Activated gamma-delta T cell treated with Interleukin-2 at 50 U/mL for 16 hours (primary cell): ENCODE measurements at places on chromosomes 2 and 18.

GRCh38 chr18:50842846-50843245 lies 23.0 kb upstream of the MRO start:
- no peak for DNase-seq

- DNase-seq: no peak
Measured at GRCh38 chr18:61865466-61866175, 27.2 kb downstream of the RNF152 start.

- DNase-seq: no peak
Measured at GRCh38 chr2:216557413-216557812, 58.8 kb downstream of the RPL37A start.

DNA sequence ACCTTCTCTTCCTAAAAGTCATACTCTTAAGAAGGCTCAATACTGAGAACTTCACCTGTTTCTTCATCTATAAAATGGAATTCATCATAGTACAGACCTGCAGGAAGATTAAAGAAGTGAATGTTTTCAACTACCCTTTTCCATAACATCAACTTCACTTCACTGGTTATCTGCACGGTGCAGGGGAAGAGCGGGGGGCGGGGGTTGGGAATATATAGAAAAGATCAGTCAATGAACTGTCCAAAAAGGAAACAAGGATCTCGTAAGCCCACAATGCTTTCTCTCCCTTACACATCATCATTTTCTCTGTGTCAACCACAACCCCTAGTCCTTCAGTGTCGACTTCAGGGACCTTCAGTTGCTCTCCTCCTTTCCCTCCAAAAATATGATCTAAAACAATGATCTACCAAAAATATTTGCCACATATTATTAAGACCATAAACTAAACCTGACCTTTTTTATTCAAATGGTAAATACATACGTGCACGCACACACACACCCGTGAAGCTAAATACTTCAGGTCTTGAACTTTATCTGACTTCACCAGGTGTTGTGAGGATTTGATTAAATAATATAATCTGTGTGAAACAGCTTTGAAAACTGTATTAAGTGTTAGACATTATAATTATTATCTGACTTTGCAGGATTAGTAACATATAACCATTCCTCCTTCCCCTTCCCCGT lies 4.9 kb downstream of the MBOAT2 start:
- DNase-seq: no peak

DNA sequence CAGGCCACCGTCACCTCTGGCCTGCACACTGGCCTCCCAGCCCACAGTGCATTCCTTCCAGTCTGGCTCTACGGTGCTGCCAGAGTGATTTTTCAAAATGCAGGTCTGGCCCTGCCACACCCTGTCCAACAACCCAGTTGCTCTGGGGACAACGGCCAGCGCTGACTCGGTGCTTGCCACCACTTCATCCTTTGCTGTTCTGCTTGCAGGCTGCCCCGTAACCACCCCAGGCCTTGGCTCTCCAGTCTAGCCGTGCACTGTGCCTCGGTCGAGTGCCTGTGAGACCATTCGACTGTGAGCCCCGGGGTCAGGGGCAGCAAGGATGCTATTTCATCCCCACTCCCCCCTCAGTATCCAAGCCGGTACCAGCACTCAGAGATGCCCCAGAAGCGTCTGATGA lies 262.6 kb downstream of the KLHL29 start:
- DNase-seq: no peak

DNA sequence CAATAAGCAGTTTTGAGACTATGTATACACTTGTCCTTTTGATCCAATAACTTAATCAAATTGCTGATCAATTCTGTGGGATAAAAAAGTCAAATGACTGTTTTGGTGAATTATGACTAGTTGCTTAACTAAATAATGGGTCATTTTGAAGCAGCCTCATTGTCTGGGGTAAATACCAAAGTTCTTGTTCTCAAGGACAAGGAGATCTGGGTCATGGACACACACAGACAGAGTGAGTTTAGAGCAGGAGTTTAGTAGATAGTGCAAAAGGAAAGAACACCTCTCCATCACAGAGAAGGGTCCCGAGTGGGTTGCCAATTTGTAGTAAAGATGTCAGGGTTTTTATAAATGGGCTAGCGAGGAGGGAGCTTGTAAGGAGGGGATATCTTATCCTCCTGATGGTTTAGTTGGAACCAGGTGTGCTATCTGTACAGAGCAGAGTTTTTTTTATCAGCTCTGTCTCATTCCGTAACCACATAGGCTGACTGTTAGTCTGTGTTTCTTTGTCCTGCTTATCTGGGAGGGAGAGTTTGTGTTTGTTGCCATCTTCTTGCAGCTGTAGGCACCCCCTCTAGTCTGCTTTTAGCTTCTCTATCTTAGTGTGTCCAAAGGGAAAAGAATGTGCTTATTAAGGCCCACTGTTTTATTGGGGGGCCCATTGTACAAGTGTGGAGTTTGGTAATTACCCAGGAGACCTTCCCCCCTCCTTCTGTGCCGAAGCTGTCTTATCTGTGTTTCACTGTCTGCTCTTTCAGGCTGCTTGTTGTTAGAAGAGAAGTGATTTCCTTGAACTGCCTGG lies 48.7 kb upstream of the C1GALT1C1L start:
- no peak for DNase-seq

DNA sequence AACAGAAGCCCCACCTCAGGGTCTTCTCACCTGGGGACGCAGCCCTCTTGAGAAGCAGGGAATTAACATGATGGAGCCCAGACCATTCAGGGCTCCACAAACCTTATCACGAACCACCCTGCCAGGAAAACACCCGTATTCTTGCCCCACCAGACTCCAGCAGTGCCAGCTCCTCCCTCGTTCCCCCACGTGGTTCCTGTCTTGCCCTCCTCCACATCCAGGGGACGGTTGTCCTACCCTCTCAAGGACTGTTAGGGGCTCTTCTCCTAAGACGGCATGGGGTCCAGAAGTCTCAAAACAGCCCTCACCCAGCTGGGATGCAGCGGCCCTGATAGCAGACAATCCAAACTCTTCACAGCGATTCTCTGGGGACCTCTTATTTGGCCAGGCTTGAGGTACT lies 372.2 kb upstream of the HS6ST1 start:
- DNase-seq: no peak

- DNase-seq: no peak
Measured at GRCh38 chr2:95392730-95393455, 9.6 kb upstream of the FAHD2A start.

DNA sequence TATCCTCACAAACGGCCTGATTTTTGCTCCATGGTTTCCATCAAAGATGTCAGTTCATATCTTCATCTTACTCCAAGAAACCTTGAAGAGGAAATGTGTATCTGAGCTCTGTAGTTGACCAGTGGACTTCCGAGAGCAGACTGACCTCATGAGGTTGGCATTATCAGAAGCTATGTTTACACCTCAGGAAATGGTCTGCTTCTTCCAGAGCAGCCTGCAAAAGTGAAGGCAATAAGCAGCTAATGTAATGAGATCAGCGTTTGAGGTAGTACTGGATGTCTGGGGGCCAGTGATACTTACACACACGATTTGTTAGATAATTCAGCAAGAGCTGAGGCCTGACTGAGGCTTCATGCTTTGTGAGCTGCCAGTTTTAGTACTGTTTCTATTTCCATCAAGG lies 189.7 kb downstream of the LRRTM1 start:
- no peak for DNase-seq

DNA sequence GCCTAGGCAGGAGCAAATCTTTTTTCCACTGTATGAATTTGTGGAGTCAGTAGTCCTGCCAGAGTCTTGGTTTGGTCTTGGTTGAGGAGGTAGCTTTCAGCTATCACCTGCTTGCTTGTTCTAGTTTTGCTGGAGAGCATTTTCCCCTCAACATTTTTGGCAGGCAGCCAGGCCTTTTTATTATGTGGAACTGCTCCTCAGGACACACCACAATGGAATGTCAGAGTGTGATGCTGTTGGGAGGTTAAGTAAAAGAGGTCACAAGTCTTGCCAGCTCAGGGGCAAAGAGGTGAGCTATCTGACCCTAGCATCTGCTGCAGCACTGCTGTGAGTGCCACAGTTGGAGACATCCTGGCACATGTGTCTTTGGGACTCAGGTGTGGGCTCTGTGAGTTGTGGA lies 258.0 kb downstream of the CNTNAP5 start:
- no peak for DNase-seq

GRCh38 chr2:191804766-191805165 lies 42.1 kb downstream of the CAVIN2 start:
- no peak for DNase-seq

DNA sequence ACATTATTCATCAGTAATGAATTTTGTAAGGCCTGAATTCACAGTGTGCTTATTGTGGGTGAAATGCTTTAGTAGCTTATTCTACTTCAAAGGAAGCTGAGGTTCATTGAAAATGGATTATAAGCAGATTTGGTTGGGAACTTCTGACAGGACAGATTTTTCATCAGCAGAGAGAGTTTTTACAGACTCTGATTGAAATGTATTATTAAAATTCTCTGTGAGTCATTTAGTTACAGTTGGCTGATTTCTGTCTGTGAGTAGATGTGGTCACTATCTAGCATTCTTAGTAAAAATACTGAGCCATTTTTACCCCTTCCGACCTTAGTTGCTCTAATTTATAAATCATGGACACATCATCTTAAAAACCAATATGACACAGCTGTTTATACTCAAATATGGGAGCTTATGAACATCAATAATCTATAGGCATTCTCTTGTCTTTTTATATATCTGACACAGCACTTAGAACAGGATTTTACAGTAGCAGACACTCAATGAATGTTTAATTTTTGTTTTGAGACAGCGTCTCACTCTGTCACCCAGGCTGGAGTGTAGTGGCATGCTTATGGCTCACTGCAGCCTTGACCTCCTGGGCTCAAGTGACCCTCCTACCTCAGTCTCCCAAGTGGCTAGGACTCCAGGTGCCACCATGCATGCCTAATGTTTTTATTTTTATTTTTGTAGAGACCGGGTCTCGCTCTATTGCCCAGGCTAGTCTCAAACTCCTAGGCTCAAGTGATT lies 239.6 kb downstream of the BABAM2 start:
- no peak for DNase-seq

DNA sequence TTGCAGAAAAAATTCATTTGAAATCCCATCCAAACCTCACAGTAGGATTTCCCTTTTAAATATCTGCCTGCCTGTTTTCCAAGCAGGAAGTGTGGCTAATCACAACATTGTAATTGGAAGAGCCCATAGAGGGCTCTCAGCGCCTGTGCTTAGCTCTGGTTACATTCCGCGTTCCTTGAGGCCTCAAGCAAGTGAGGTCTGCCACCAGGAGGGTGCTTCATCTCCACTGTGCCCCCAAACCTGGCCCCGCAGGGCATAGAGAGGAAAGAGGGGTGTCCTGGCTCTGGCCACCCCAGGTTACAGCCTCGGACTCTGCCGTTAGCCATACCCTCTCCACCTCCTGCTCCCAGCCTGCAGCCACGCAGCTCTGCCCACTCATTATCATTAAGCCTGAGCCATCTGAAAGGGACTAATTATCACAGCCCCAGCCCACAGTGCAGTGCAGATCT lies 214.8 kb downstream of the SP3 start:
- no peak for DNase-seq

- no peak for DNase-seq
Measured at GRCh38 chr2:239833269-239834109, 191.7 kb downstream of the NDUFA10 start.

- DNase-seq: no peak
Measured at GRCh38 chr2:232873909-232874641, 4.0 kb downstream of the SNORC start.

GRCh38 chr2:157264099-157264498 lies 6.6 kb downstream of the GALNT5 start:
- no peak for DNase-seq

GRCh38 chr2:201254081-201254730 lies 6.1 kb upstream of the CASP8 start:
- no peak for DNase-seq

DNA sequence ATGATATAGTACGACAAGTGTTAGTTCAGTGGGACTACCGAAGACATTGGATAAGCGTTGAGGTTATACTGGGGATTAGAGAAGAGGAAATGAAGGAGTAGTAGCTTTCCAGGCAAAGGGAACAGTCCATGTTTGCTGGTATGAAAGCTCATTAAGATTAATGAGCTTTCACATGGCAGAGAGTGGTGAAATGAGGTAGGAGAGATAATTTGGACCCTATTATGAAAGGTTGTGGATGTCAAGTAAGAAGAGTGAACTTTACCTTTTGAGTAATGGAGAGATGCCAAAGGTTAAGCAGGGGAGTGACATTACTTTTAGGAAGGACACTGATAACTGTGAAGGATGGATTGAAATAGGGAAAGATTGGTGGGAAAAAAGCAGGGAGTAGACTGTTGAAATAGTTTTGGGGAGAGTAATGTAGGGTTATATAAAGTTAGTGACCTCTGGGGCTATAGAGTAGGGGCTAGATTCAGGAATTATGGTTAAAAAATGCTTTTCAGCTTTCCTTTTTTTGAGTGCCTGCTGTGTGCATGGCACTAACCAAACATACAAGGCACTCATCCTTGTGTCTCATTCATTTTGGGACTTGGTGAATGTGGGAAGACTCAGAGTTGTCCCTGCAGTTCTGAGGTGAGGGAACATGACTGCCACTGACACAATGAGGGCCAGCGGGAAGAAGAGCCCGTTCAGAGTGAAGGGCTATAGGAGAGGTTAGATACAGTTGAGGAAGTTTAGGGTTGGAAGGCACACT lies 87.2 kb upstream of the STON1 start:
- DNase-seq: no peak

GRCh38 chr2:227394401-227394800 lies 6.7 kb upstream of the SCYGR1 start:
- DNase-seq: no peak

DNA sequence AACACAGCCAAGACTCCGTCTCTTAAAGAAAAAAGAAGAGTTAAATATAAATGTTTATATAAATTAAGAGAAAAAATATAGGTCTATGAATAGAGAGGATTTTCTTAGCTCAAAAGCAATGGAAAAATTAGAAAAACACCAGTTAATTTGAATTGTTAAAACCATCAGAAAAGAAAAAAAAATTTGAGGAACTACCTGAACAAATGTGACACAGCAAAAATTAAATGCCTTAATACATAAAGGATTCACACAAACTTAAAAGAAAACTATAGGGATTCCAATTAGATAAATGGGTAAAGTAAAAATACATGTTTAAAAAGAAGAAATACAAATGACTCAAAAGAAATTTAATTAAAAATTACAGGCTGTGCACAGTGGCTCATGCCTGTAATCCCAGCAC lies 147.9 kb upstream of the DNMT3A start:
- no peak for DNase-seq

DNA sequence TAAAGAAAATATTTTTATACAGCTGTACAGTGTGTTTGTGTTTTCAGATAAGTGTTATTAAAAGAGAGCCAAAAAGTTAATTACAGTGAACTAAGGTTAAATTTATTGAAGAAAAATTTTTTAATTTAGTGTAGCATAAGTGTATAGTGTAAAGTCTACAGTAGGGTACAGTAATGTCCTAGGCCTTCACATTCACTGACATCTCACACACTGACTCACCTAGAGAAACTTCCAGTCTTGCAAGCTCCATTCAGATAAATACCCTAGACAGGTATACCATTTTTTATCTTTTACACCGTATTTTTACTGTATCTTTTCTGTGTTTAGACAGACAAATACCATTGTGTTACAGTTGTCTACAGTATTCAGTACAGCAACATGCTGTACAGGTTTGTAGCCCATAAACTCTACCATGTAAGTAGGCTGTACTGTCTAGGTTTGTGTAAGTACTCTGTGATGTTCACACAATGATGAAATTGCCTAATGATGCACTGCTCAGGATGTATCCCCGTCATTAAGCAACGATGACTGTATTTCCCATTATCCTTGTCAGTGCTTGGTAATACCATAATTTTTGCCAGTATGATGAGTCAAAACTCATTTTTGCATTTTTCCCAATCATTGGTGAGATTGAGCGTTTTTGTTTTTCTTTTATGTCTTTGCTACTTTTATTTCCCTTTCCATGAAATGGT lies 48.2 kb upstream of the B3GNT2 start:
- DNase-seq: no peak

GRCh38 chr2:188291142-188291616 lies 495 bp upstream of the GULP1 start:
- DNase-seq: no peak
